HFFc6 (cell line): ENCODE measurements at places on chromosomes 11 and 22. TPM values are rescaled to one million over a fixed set of nuclear protein-coding genes. Genes with fewer than 3 reads are reported as not detected.

NPAS4 gene
- total RNA-seq, result 0.10 to 0.35 TPM (median 0.27 TPM) in 3 replicates

SGSM1 gene
- not detected in 3 replicates for total RNA-seq

C11orf86 gene
- not detected in 3 replicates for total RNA-seq

MRGPRX2 gene
- total RNA-seq, result not detected in 3 replicates

APLNR gene
- not detected in 3 replicates for total RNA-seq

TRPM5 gene
- total RNA-seq, result not detected in 3 replicates

ADM2 gene
- total RNA-seq, result 0.92 to 3.3 TPM (median 3.2 TPM) in 3 replicates
